Amniotic stem cell (primary cell): ENCODE measurements at places on chromosomes 1 and 21.

DNA sequence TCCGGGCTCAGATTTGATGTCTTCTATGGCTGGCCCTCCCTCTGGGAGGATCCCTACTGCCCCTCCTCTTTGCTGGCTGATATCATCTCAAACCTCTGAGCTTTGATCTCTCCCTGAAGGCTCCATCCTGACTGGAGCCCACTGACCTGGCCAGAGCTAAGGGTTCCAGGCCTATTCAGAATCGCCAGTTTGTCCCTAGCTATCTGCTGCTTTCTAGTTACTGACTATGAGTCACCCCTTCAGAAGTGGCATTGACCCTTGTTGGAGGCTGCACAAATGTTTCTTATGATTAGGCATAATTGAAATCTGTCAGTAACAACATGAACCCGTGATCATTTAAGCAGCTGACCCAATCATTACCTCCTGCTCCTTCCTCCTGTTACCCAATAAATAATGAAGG is 87.1 kb downstream of the ABCA4 start:
- DNase-seq = no peak

DNA sequence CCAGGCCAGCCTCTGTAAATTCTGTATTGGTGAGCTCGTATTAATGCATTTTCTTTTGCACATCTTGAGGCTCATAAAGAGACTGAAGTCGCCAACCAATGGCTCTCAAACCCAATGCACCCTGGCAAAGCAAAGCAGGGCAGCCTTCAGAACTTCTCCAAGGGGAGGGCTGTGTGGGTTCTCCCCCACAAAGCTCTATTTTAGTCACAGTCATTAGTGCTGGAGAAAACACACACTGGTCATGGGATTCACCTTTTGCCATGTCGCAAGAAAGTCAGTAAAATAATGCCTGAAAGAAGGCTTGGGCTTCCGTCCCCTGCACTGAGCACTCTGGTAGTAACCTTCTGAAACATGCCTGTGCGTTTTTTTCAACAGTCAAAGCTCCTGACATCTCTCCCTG is 26.3 kb upstream of the ATF3 start:
- DNase-seq = no peak

DNA sequence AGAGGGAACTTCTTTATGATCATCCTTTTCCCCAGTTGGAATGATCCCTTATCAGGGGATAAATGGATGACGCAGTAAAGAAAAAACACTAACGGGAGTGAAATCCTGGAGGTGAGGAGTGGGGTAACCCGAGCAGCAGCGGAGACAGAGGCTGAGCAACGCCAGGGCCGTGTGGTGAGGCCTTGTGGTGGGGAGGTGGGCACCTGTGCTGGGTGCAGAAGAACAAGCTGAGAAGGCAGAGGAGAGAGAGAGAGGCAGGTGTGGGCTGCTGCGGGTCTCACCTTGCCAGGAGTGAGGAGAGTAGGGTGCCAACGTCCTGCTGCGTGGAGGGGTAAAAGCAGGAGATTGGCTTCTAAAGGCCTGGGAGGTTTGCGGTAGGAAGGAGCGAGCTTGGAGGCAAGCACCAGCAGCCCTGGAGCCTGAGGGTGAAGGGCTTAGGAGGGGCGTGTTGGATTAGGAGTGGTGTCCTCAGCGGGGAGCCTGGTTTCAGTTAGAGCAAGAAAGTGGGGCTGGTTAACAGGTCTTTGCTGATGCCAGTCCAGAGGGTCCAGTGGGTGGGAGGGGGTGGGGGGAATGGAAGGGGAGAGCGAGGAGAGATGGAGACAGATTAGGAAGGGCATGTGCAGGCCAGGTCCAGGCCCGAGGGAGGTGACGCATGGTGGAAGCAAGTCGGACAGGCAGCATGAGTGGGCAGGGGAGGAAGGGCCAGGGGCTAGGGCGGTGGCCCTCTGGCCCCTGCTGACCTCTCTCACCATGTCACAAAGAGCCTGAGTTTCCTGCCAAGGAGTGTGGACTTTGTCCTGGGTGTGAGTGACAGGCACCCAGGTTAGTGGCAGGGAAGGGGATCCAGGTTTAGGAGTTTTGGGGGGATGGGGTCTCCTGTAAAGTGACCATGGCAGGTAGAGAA is 36.7 kb upstream of the LHX4 start:
- DNase-seq = no peak

GRCh38 chr1:23018661-23019093 is 591 bp upstream of the KDM1A start:
- no peak for DNase-seq

GRCh38 chr1:240254006-240254405 is 162.3 kb downstream of the FMN2 start:
- no peak for DNase-seq

- DNase-seq = no peak
Observed at GRCh38 chr1:84467298-84467697, 11.8 kb upstream of the RPF1 start.

DNA sequence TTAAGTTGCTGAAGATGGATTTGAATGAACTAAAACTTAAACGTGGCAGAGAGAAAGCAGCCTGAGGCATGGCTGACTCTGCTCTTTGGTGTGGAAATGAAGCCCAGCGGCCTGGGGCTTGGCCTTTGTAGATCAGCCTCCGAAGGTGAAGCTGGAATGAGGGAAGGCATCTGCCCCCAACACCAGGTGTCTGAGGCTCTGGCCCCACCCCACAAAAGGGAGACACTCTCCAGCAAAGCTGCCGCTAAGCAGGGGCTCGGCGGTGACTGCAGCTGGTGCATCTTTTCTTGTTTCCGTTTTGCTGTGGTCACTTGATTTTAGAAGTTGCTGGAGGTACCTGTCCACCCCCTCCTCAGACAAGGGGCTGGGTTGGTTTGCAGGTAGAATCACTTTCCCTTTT is 38.2 kb upstream of the NID1 start:
- DNase-seq = no peak

DNA sequence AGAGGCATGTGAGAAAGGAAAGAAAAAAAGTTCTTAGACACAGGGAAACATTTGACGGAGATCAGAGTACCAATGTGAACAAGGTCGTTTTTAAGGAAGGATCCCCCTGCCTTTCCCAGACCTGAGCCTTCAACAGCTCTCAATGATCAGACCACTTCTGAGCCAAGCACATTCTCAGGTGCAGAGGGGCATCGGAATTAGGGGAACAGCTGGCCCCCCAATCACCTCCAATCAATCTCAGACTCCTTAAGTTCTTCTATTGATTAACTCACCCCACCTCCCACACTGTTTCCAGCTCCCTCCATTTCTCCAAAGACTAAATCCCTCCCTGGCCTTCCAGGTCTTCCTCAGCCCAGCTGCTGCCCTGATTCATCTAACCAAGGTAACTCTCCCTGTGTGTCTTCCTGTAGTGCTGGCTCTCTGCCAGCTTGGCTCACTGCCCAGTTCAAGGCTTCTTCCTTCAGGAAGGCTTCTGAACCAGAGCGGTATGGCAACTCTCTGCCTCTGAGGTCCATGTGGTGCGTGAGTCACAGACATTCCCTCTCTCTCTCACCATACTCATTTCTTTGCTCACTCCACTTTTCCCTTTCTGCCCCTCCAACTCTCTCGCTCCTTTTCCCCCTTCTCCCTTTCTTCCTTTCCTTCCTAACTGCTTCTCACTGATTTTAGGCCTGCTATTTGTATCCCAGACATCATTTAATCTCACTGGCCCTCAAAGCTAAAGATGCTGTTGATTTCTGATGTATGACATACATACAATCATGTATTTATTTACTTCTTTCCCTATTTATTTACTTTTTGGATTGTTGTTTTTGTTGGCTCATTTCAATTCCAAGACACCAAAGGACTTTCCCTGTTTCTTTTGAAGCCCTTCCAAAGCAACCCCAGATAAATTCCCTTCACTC is 18.1 kb downstream of the CFAP45 start:
- DNase-seq = peak; percentile 45

- no peak for DNase-seq
Observed at GRCh38 chr1:237316352-237316751, 274.4 kb downstream of the RYR2 start.

DNA sequence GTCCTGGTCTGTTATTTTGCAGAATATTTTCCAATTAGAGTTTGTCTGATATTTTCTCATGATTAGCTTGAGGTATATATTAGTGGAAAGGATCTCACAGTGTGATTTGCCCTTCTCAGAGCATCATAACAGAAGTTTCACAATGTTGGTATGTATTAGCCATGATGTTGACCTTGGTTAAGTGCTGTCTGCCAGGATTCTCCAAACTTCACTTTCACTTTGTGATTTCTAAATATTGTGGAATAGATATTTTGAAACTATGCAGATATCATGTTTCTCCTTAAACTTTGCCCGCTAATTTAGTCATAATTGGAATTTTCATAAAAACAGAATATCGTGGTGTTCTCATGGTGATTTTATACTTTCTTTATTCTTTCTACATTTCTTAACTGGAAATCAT is 98.0 kb upstream of the DEPDC1 start:
- no peak for DNase-seq

DNA sequence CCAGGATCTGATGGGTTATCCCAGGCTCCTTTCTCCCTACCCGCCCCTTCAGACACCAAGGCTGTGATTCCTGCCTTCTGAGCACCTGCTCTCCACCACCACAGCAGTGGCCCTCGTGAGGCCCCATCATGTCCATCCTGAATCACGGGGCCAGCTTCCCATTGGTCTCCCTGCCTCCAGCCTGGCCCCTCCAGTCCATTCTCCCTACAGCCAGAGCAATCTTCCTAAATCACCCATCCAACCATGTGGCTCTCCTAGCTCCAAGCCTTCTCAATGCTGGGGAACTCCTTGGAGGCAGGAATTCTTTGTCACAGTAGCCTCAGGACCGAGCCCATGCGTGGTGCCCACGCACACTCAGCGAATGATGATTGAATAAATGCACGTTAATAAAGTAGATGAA is 8.9 kb upstream of the GLIS1 start:
- no peak for DNase-seq

DNA sequence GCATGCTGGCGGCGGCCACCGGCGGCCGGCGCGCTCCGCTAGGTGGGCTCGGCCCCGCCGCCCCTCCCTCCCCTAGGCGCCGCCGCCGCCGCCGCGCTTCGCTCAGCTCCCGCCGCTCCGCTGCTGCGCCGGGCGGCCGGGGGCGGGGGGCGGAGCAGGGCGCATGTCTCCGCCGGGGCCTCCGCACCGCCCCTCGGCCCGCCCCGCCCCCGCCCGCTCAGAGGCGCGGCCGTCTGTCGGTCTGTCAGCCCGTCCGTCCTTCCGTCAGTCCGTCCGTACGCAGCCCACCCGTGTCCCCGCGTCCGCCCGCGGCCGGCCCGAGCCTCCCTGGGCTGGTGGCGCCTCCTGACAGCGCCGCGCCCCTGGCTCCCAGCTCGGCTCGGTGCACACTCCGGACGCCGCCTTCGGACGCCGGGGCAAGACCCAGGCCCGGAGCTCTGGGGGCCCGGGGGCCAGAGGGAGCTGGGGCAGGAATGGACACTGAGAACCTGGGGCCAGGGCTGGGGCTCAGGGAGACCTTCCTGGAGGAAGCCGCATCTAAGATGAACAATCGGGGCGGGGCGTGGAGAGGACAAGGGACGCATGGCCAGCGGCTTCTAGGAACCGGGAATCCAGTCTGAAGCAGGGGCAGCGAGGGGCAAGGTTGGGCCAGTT is at the start of gene GPR153:
TSS of gene GPR153 (minus strand) at position 138 of the 654 bp plus-strand sequence. CDS start 6,193 bp downstream, outside the sequence.
- DNase-seq = no peak

DNA sequence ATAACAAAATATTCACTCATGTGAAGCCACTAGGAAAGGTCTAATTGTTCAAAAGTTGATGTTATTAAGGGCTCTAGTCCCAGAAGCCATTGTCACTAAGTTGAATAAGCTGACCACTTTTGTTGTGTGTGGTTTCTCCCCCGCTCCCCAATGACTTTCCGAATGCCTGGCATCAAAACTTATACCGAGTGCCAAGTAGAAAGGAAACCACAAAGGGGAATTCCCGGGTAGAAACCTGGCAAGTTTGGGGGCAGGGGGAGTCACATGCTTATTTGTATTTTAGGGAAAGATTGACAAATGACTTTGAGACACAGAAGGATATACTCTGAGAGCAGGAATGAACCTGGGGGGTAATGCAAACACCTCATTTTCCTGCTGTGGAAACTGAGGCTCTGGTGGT is 154.1 kb downstream of the TGFBR3 start:
- DNase-seq = no peak

DNA sequence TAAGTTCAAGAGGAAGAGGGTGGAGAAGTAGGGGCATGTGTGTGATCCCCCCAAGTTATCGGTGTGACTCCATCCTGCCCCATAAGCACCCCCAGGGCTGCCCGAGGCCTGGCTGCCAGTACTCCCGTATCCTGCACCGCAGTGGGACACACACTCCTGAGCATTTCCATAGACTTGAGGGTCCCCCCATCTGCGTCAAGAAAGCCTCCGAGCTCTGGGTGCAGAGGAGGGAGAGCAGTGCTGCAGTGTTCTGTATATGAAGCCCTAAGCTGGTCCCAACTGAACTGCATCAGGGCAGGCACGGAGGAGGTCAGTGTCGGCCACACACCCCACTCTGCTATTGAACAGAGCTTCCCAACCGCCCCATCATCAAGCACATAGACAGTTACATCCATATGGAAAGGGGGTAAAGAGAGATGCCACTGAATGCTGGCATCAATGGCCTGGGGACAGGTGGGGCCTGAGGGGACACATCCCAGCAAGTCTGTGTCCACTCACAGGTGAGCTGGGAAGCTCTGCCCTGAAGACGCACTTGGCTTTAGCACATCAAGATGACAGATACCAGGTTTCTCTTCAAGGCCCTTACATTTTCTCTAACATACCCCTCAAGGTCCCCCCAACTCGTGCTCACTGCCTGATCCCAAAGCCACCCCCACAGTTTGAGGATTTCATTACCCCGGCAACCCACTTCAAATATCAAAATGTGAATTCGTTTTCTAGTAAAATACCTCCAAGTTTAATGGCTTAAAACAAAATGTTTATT is 64.3 kb downstream of the EVA1C start:
- no peak for DNase-seq

DNA sequence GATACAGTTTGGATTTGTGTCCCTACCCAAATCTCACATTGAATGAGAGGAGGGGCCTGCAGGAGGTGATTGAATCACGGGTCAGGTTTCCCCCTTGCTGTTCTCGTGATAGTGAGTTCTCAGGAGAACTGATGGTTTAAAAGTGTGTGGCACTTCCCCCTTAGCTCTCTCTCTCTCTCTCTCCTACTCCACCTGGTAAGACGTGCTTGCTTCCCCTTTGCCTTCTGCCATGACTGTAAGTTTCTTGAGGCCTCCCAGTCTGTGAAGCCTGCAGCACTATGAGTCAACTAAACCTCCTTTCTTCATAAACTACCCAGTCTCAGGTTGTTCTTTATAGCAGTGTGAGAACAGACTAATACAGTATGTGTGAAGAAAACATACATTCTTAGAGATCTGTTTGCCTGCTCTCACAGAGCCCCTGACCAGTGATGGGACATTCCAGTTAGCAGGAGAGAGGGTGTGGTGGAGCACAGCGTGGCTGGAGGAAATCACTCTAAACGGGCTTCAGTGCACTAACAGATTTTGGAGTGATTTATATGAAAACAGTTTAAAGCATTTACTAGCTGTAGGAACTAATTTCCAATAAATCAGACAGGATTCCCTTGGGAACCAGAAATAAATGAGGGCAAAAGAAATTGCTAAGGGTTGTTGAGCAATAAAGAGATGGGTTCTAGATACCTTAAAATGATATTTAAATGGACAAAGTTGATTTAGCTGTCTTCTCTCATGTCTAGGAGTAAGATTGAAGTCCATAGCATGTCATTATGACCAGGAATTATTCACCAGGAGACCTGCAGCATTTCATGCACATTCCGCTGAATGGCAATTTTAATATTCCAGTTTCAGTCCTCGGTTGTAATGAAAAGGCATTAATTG is 411.0 kb downstream of the CAMTA1 start:
- no peak for DNase-seq

- no peak for DNase-seq
Observed at GRCh38 chr1:81221564-81221963, 579.2 kb upstream of the ADGRL2 start.
